Stimulated activated CD4-positive, alpha-beta T cell treated with anti-CD3 and anti-CD28 coated beads, Interleukin-2, amount 100 ng/mL, for 24 hours (primary cell): ENCODE measurements at places on chromosomes 11 and 22.

DNA sequence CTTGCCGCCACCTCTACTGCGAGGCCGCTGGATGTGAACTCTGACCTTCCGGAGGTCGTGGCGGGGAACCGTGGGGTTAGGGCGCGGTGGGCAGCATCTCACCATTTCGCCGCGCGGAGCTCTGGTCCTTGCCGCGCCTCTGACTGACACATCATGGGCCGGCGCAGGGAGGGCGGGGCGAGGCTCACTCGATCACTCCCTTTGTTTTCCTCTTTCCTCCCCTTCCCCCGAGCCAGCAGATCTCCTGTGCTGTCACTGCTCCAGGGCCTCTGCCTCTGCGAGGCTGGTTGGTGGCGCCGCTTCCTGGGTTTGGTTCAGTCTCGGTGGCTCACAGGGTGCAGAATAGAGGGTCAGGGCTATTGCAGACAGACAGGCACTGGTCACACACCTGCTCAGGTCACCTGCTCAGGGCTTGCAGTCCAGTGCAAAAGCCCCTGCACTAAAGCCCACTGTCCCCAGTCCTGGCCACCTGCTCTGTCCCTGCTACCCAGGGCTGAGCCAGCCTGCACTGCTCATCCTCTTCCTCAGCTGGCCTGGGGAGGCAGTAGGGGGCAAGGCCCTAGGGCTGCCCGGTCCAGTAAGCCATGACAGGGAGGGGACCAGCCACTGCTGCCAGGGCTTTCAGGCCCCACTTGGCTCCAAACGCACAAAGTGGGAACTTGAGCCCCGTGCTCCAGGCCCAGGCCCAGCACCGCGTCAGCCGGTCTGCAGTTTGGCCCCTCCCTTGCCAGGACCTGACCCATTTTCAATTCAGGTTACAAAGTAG is 36.2 kb downstream of the PISD start:
- DNase-seq = no peak

GRCh38 chr11:36177836-36178235 is 111.4 kb downstream of the COMMD9 start:
- DNase-seq = no peak

DNA sequence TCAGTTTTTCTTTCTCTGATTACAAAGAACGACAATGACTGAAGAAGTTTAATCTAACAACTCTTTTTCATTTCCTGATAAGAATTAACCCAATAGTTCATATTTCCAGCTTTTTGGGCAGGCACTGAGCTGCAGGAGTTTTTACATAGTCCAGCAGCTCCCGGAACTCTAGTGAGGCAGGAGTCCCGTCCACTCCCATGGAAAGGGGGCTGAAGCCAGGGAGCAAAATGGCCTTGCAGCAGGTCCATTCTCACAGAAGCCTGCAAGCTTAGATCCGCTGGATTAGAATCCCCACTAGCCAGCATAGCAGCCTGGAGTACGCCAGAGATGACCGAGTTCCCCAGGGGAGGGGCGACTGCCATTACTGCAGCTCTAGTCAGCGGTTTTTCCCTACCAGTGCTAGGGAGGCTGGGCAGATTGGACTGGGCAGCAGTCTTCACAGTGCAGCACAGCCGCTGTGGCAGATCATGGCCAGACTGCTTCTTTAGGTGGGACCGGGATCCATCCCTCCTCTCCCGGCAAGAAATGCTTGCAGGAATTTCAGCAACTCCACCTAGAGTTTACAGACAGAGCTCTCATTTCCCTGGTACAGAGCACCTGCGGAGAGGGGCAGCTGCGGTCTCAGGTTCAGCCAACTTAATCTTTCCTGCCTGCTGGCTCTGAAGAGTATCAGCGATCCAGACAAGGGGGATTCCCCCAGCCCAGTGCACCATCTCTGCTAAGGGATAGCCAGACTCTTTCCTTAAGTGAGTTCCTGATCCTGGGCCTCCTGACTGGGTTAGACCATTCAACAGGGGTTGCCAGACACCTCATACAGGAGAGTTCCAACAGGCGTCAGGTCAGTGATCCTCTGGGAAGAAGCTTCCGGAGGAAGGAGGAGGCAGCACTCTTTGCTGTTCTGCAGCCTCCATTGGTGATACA is 742 bp upstream of the CASP4 start:
- no peak for DNase-seq

GRCh38 chr11:23840872-23841271 is 656.0 kb upstream of the LUZP2 start:
- DNase-seq = no peak

GRCh38 chr11:21105196-21105917 is 436.0 kb downstream of the NELL1 start:
- no peak for DNase-seq

- DNase-seq = no peak
Observed at GRCh38 chr22:41458161-41458728, 10.2 kb downstream of the PHF5A start.

DNA sequence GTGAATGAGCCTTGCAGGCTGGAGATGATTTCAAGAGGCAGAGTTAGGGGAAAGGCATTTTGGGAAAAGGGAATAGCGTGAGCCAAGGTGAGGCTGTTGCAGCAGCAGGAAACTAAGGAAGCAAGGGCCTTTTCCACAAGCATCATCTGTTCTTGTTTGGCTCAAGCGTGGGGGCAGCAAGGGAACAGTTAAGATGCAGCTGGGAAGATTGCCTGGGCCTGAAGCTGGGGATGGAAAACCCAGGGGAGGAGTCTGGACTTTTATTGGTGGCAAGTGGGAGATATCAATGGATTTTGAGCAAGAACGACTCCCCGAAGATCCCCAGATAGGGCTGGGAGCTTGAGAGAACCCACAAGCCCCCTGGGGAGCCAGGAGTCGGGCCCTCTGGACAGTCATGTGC is 27.3 kb upstream of the PICK1 start:
- DNase-seq = no peak

- DNase-seq = no peak
Observed at GRCh38 chr22:48379371-48379770, 1448.3 kb downstream of the BRD1 start.

- no peak for DNase-seq
Observed at GRCh38 chr11:130526846-130527245, 78.4 kb downstream of the ADAMTS15 start.

DNA sequence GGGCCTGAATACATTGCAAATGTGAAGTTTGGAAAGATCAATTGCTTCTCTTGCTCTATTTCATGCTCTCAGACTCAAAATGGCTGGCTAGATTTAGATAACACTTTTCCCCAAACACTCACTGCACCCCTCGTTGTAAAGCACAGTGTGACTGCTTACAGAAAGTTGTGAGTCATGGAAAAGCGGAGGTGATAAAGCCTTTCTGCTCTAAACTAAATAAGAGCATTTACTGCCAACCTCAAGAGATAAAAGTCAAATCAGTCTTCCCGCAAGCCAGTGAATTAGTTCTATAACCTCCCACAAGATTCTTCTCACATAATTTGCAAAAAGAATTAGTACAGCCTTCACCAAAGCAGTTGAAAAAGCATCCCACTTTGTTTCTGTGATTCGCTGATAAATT is 168.7 kb downstream of the WT1 start:
- DNase-seq = no peak

GRCh38 chr11:1554981-1555712 is 16.9 kb downstream of the DUSP8 start:
- DNase-seq = no peak
